Body of pancreas (tissue), 4 donors: ENCODE measurements at places on chromosomes 6 and 20.
A peak's percentile ranks its signal among the peaks of the same experiment; 100 is the strongest.

GRCh38 chr6:90375681-90376439, 79.2 kb upstream of the BACH2 start:
- DNase-seq: no peak

- no peak for DNase-seq
Measured at GRCh38 chr6:7773914-7774313, 48.0 kb downstream of the BMP6 start.

DNA sequence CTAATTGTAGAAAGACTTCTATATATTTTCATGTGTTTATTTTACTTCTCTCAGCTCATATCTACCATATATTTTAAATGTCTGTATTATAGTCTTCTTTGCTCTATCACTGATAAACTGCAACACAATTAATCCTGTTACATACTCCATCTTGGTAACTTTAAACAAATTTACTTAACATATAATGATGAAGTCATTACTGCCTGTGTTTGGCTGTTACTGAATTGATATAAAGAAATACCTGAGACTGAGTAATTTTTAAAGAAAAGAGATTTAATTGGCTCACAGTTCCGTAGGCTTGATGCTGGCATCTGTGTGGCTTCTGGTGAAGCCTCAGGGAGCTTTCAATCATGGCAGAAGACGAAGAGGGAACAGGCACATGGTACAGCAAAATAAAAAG, 1480.4 kb downstream of the HACE1 start:
- DNase-seq: no peak

DNA sequence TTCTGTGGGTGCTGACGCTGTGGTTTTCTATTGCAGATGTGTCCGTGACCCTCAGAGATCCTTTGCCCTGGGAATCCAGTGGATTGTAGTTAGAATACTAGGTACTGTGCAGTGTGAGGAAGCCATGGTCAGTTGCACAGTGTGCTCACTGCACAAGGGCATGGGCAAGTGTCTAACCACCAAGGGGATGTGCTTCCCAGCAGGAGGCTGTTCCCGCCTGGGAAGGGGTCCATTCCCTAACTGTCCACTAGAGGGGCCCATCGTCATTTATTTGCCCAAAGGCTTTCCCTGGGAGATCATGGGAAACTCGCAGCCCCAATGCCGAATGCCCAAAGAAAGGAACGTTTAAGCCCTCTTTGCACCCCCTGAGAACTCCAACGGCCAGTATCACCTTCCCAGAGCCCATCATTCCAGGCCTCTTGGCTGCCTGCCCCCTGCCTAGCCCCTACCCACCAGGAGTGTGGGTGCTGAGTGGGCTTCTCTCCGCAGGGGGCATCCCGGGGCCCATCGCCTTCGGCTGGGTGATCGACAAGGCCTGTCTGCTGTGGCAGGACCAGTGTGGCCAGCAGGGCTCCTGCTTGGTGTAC, 26.2 kb downstream of the SLCO4A1 start:
- peak; percentile 84 for DNase-seq

- DNase-seq: peak; percentile 23
Measured at GRCh38 chr6:13026557-13026956, 301.8 kb downstream of the TBC1D7 start.

DNA sequence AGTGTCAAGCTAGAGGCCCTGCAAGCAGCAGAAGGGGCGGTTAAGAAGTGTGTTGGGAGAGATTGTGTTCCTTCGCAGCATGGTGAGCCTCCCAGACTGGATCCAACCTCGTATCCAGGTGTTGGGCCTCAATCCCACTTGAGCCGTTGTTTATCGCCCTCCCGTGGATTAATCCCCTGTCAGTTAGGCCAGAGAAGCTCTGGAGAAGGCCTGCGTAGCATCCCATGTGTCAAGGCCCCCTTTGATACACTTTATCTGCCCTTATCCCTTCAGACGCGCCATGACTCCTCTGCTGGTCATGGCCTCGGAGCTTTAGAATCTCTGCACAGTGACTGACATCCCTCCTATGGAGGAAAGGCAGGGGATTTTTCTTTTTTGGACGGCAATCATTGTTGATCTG, 181.0 kb downstream of the ZFP64 start:
- DNase-seq: no peak

GRCh38 chr20:48910347-48910781, 11.1 kb upstream of the ARFGEF2 start:
- no peak for DNase-seq

DNA sequence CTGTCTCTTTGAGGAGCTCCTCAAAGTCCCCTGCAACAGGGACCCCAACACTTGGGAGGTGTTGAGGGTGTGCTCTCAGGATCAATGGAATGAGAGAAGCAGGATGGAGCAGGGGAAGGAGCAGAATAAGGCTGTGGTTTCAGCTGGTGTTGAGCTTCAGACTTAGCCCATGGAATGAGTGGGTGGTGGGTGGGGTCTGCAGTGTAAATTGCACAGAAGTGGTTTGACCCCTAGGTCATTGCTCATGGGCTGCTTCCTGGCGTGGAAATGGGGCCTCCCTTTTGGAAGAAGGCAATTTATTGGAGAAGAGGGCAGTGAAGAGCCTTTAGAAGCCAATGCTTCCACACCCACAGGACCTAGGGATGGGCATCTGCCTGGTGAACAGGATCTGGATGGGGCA, 37.0 kb upstream of the KCNG1 start:
- DNase-seq: no peak

DNA sequence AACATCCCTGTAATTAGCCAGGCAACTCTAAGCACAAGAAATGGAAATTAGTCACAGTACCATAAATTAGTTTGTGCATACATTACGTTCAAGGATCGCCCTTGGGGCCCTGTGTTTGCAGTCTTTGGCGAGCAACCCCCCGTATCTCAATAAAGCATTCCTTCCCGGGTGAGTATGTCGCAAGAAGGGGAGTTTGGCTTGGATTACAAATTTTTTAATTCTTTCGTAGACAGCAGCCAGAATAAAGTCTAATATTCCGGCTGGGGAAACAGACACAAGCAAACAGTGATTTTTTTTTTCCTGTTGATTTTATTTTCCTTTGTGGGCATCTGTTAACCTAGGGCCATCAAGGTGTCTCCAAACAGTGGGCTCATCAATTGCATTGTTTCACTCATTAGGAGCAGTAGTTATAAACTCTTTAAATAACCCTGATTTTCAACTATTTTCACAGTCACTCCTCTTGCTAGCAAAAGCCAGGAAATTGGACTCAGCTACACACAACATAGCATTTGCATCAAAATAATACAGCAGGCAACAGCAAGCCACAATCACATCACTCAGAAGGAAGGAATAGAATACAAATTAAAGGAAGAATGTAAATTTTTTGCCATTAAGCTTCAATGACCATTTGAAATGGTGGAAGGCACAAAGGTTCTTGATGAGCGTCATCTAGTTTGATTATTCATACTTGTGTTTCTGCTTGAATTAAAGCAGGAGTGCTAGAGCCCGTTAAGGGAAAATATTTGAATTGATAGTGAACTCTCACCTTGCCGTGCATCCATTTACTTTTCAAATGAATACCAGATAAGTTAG, 85.3 kb downstream of the LINC00237 start:
- no peak for DNase-seq

DNA sequence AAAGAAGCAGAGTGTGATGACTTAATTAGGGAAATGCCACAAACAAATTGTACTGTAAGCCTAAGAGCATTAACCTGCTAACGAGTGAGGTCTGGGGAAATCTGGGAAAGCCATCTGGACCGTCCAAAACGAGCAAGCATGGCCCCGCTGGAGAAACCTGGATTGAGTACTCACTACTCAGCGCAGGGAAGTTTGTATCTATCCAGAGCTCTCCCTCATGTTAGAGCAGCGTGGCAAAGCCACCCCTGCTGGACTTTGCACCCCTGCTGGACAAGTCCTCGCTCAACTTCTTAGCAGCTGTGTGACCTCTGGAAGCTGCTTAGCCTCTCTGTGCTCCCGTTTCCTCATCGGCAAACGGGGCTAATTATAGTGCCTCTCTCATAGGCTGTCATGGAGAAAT, 37.3 kb downstream of the PSMG4 start:
- DNase-seq: no peak

DNA sequence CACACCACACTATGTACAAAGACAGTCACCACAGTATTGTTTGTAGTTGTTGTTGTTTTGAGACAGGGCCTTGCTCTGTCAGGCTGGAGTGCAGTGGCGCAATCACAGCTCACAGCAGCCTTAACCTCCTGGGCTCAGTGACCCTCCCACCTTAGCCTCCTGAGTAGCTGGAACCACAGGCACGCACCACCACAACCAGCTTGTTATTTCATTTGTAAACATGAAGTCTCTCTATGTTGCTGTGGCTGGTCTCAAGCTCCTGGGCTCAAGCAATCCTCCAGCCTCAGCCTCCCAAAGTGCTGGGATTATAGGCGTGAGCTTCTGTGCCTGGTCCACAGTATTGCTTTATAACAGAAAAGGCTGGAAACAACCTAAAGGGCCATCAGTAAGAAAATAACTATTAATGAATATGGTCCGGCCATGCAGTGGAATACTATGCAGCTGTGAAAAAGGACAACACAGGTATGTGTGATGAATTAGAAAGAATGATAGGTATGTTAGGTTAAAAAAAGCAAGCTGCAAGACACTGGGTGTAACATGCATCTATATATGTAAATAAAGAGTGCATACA, 30.0 kb upstream of the PTGIS start:
- no peak for DNase-seq

DNA sequence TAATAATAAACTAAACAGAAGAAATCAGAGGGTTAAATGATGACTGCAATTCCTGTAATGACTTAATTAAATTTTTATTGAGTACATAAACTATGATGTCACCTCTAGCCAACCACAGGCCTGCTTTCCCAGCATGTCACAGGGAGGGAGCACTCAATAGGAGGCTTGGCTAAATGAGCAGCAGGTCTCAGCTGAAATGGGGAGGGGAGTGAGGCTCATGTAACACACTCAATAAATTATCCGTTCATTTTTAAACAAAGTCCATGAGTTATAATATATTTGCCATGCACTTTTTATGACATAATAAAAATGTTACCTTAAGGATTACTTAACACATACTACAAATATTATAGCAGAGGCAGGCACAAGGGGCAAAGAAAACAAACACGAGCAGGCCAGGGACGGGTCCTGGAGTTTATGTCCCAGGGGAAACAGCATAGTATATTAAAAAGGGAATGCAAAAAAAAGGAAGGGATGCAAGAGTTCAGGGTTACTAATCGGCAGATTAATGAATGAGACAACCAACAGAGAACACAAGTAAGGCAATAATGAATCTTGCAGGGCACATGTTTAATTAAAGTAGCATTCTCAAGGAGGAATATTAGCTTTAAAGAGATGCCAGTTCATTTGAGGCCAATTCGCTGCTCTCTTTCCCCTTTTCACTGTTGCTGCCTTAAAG, 27.1 kb upstream of the FAM83C start:
- no peak for DNase-seq
